A673 (cell line): ENCODE measurements at places on chromosomes 6 and 20.

DNA sequence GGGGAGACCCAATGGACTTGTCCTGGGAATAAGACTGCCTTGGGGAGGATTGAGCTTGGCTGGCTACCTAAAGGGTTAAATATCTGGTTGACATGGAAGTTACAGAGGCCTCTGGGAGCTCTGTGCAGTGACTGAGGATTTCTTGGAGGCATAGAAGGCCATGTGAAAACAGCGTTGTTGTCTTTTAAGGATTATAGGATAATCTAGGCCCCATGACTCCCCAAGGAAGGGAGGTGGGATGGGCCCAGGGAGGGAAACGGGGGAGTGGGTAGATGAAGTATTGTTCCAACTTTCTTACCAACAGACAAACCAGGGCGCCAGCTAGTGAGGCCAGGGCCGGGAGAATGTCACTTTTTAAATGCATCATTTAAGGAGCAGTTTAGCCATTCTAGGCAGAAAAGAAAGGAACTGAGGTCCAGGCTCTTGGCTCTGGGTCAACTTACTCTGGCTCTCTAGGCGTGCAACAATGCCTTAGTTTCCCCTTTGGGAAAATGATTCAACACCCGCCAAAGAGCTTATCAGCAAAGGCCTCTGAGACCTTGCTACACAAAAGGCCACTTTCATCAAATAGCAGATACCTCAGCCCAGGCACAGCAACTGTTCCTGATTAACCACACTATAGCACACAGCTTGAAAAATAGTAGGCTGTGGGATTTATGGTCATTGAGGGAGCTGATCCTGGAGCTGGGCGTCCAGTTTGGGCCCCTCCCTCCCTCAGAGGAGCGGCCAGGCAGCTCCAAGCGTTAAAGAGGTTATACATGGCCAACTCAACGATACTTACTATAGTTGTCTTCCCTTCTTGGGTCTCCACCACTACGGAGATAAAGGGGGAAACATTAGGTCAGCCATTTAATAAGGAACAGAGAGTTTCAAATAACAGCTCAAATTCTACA is 7.0 kb downstream of the MRPS18A start:
- no peaks in the 10 kb centered on the region for H3K4me1 ChIP-seq
- H3K27me3 ChIP-seq = no peaks in the 10 kb centered on the region
- H3K4me3 ChIP-seq = no peak overlapping the region
- no peak overlapping the region for H3K27ac ChIP-seq

DNA sequence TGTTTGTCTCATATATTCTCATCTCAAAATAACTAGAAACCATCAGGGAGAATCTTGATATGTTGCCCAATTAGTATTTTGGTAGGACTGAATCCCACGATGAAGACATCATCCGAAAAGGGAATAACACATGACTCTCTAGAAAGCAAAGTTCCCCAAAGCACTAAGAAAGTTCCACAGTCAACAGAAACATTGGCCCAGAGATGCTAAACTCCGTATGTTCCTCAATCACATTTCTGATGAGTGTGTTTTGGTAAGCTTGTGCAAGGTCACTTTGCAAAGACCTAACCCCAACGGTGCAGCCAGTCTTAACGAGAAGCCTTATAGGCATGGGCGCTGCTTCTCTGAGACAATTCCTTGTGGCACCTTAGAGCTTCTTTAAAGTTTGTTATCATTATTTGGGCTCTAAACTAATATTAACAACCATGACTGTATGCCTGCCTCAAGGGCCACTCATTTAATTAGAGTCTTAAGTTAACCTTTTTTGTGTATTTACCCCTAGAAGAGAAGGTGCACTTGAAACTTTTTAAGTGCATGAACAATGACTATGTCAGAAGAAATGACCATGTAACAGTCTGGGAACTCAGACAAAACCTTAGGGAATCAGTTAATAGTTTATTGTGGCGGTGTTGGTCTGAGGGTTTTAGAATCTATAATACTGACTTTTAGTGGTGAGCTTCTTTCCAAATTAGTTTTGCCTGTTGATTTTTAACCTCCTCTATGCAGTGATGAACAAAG is 202.0 kb upstream of the RAB32 start:
- peaks cover 20% of the 10 kb centered on the region for H3K4me1 ChIP-seq
- no peak overlapping the region for H3K27ac ChIP-seq
- DNase-seq = no peak
- no peaks in the 10 kb centered on the region for H3K36me3 ChIP-seq
- H3K27me3 ChIP-seq = no peaks in the 10 kb centered on the region

DNA sequence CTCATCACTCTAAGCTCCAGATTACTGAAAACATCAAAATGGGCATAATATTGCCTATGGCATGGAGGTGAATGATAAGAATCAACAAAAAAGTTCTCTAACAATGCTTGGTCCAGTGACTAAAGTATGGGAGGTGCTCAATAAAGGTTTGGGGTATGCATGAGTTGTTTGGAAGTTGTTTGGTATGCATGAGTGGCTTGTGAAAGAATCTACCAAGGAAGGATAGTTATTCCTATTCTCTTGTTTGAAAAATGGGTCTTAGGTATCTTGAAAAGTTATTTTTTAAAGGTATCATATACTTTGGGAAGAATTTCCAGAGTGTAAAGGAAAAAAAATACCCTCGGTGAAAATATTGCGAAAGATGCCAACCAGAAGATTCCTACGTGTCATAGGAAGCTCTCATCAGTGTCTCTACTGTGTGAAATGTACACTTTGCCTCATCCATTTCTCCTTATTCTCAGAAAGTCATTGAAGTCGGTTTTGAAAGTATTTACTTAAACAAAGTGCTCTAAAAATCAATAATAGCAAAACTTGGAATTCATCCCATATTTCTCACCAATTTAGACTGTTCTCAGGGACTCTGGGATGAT is 449.8 kb downstream of the ADGRB3 start:
- no peak overlapping the region for H3K4me3 ChIP-seq
- H3K27ac ChIP-seq = no peak overlapping the region
- no peaks in the 10 kb centered on the region for H3K36me3 ChIP-seq
- no peaks in the 10 kb centered on the region for H3K4me1 ChIP-seq
- H3K27me3 ChIP-seq = no peaks in the 10 kb centered on the region
- no peak for DNase-seq

DNA sequence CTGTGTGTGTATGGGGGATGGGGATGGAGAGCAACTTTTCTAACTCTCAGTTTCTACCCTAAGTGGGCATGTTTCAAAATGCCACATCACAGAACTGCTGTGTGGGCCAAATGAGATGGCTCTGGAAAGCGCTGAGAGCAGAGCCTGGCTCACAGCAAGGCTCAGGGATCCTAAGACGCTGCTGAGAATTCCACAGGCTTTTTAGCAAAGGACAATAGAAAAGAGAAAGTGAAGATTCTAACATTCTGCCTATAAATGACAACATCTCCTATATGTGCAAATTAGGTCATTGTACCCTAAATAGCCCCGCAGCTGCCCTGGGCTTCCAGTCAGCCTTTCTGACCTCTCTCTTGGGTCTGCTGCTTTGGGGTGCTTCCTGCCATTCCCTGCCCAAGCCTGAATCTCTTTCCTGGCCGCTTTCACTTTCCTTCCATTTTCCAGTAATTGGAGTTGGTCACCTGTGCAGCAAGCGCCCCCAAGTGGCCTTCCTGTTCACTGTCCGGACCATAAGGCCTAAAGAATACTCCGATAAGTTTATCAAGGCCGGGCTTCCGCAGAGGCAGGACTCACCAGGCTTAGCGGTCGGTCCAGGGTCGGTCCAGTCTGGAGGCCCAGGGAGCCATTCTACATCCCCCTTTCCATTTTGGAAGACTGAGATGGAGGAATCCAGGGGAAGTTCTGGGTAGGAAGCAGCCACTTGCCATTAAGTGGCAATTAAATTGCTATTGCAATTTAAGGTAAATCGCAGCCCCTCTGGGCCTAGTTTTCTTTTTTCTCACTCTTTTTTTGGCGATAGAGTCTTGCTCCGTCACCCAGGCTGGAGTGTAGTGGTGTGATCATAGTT is 6.7 kb upstream of the DDR1 start:
- peaks cover 2% of the 10 kb centered on the region for H3K4me1 ChIP-seq
- H3K36me3 ChIP-seq = no peaks in the 10 kb centered on the region
- H3K27me3 ChIP-seq = no peaks in the 10 kb centered on the region
- peak; percentile 88 for DNase-seq

DNA sequence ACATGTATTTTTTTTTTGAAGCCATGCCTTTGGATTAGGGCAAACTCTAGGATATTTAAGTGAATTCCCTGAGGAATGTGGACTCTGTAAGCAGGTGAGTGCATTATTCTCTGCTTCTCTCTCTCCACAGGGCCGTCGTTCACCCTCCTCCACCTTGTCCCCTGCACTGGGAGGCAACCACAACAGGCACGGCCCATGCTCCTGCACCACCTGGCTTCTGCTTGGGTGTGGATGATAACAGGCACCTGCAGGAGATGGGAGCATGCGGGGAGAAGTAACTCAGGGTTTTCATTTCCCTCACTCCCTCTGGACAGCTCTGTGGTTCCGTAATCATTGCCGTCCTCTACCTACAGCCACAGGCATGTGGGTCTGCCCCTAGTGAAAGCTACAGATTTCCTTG is 43.4 kb downstream of the HLA-C start:
- H3K4me1 ChIP-seq = no peaks in the 10 kb centered on the region
- H3K4me3 ChIP-seq = no peak overlapping the region
- no peaks in the 10 kb centered on the region for H3K27me3 ChIP-seq
- no peak overlapping the region for H3K27ac ChIP-seq

- no peaks in the 10 kb centered on the region for H3K27me3 ChIP-seq
- H3K36me3 ChIP-seq = no peaks in the 10 kb centered on the region
- no peaks in the 10 kb centered on the region for H3K4me1 ChIP-seq
- H3K4me3 ChIP-seq = no peak within 1 kb of the TSS
- no peak for DNase-seq
- H3K27ac ChIP-seq = no peak within 1 kb of the TSS
Measured at GRCh38 chr20:13990465-13990864, at the start of gene SEL1L2. Gene SEL1L2, minus strand, starts transcription at chr20:13990614. Its CDS starts 80 bp downstream, at chr20:13990534.

DNA sequence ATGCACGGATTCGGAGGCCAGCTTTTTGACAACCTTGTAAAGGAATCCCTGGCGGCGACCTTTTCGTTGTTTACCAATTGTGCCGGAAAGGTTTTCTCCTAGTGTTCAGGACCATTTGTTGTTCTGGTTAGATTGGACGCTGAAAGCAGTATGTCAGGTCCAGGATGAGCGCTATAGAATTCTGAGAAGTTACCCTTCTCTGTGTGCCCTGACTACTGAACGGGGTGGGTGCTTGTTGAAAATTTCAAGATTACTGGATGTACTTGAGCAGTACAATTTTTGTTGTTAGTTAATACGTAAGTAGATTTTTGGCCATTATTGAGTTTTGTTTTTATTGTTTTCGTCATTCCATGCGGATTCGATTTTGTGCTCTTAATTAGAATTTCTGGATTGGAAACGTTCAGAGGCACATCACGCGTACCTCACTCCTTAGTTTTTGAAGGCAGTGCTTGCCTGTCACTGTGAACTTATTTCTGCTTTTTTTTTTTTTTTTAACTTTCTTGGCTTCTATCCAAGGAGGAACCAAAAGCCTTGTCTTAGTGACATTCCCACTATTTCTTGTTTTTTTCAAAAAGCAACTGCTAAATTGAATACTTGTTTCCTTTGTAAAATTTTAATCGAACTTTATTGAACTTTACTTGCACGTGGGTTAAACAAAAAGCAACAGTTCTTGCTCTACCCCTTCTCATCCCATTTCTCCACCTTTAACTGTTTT is 898 bp downstream of the XRN2 start:
- peak; percentile 16 for DNase-seq
- peak overlapping the region; percentile 86 for H3K4me3 ChIP-seq
- peaks cover 8% of the 10 kb centered on the region for H3K36me3 ChIP-seq
- no peaks in the 10 kb centered on the region for H3K27me3 ChIP-seq
- H3K4me1 ChIP-seq = peaks cover 6% of the 10 kb centered on the region

- H3K36me3 ChIP-seq = no peaks in the 10 kb centered on the region
- H3K27me3 ChIP-seq = peaks cover 22% of the 10 kb centered on the region
- H3K4me1 ChIP-seq = no peaks in the 10 kb centered on the region
- no peak overlapping the region for H3K27ac ChIP-seq
- H3K4me3 ChIP-seq = no peak overlapping the region
Measured at GRCh38 chr6:135531954-135532490, 34.5 kb upstream of the AHI1 start.
